ENCODE measurements at places on chromosomes 12 and 14. TPM values are rescaled to one million over a fixed set of nuclear protein-coding genes. Genes with fewer than 3 reads are reported as not detected.

The LIN7A gene
- total RNA-seq, result not detected

The ALG10B gene
- total RNA-seq, result 13.5 TPM

The OR4E2 gene
- not detected for total RNA-seq

The SERPINA4 gene
- not detected for total RNA-seq

The JAG2 gene
- 1.5 TPM for total RNA-seq

The IAPP gene
- total RNA-seq, result not detected

The PRKD1 gene
- total RNA-seq, result not detected

DNA sequence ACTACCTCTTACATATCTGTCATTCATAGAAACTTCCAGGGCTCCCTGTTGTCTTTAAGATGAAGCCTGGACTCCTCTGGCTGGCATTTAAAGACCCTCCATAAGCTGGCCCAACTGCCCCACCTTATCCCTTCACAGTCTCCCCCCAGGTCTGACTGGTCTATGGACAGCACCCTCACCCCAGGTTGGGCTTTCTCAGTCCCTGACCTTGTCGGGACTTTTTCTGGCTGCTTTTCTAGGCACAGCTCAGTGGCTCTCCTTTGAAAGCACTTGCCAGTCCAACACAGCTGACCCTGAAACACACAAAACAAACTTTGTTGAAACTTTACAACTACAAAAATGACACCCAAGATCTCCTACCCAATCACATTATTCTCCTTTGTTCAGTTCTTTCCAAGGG is 13.9 kb upstream of the MYH7 start:
- DNase-seq, result no peak

GRCh38 chr14:51210594-51210993 is 29.5 kb upstream of the TMX1 start:
- DNase-seq, result no peak

DNA sequence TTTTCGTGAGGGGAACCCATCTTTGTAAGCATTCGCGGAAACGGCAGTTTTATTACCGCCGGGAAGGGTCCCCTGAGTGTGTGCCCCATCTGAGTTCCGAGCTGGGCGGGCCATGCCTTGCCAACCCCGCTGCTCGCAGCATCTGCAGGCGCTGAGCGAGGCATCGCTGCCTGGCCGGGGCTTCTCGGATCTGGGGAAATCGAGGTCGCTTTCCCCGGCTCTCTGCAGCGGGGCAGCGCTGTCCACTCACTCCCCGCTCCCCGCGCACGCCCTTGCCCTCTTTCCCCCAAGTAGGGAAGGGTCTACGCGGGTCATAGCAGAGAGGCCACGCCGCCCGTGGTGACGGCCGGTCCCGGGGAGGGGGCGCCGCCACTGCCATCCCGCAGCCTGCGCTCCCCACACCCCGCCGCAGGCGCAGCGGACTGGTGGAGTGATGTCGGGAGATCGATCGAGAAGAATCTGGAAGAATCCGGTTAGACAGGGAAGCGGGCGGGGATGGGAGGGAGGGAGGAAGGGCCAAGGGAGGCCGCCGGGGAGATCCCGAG is 507 bp upstream of the FKBP4 start:
- DNase-seq, result no peak

DNA sequence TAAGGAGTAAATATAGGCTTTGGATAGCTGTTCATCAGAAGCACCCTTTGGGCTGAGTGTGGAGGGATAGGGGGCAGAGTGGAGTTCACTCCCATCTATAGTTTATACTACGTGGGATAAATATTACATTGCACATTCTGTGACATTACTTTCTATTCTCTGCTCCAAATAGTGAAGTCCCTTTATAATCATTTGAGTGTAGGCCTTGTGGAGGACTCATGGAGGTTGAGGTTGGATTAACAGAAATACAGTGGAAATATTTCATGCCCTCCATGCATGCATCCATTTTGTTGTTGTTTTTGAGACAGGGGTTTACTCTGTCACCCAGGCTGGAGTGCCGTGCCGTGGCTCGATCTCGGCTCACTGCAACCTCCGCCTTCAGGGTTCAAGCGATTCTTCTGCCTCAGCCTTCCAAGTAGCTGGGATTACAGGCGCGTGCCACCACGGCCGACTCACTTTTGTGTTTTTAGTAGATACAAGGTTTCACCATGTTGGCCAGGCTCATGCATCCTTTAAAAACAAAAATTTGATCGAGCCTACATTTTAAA is 1.4 kb downstream of the CHPT1 start:
- DNase-seq, result no peak

GRCh38 chr14:49362916-49363315 is 223.3 kb downstream of the RPS29 start:
- DNase-seq, result no peak

- DNase-seq, result no peak
Observed at GRCh38 chr12:51359851-51360250, 13.4 kb upstream of the CELA1 start.

DNA sequence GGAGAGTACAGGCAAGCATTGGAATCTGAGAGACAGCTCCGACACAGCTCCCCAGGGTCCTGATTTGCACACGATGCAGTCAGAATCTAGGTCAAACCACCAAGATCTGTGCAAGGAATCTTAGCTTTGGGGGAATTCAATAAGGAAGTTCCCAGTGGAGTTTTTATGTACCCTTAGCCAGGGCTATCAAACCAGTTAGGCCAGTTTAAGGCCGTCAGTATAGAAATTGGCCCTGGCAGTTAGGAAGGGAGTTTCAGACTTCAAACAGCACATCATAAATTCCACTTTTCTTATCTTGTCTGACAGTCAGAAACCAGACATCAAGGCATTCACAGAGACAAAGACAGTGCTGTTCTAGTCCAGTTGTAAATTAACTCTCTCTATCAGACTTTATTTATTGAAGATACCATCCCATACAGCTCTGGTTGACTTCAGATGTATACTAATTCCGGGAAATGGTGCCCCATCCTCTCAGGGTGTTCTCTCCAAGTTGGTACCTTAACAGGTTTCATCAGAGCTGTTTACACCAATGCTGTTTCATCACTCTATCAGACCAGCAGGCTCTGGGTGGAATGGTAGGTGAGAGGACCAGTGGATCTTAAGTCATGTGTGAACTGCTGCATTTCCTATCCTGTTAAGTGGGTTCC is 157.5 kb upstream of the ATF7IP start:
- no peak for DNase-seq

DNA sequence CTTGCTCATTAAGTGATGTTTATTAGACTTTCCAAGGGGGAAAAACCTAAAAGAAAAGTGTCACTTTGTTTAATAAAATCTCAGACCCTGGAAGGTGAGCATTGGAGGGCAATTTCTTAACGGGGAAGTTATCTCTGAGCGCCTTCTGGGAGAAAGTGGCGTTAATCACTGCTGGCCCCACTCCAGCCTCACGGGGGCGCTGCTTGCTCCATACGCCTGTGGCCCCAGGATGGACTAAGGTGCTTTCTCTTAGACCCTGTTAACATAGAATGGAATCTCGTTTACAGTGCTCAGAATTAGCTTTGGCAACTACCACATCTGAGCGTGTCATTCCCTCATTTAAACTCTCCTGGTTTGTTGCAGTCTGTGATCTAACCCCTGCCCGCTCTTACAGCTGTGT is 16.4 kb upstream of the PRIMA1 start:
- DNase-seq, result no peak

DNA sequence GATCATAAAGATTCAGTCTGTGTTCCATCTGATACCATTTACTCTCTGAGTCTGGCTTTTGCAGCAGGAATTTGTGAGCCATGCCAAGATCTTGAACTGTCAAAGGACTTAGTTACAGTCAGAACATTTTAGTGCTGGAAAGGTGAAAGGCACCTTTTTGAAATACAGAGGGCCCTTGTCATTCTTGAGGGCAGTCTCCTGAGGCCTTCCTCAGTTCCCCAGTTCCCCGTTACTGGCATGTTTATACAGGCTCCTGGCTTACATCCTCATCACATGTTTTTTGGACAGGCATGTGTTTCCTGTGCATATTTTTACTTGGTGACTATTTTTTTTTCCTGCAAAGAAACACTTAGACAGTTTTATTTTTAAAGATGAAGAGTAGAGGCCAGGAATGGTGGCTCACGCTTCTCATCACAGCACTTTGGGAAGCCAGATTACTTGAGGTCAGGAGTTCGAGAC is 21.0 kb downstream of the CFAP54 start:
- DNase-seq, result no peak

- no peak for DNase-seq
Observed at GRCh38 chr14:34062353-34062973, 111.6 kb upstream of the EGLN3 start.

GRCh38 chr14:22919601-22919921 is 612 bp upstream of the RBM23 start:
- no peak for DNase-seq

DNA sequence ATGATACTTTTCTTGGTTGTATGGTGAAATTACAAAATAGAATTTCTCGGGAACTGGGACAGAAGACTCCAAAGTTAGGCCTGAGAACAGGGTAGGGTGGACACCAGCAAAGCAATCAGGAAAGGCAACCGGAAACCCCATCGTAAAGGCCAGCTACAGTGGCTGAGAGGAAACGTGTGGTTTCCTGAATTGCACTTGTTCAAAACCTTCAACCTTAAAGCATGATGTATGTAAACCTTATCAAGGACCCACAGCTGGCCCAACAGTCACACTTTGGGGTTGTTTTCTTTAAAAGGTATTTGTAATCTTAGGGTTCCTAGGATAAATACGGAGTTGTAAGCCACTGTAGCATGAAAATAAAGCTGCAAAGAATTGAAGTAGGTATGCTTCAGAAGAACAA is 2.2 kb upstream of the PTGDR start:
- no peak for DNase-seq

- DNase-seq, result no peak
Observed at GRCh38 chr14:95141684-95142083, 15.6 kb downstream of the DICER1 start.

GRCh38 chr14:103029936-103030335 is 27.4 kb downstream of the CDC42BPB start:
- DNase-seq, result no peak

All from activated CD4-positive, alpha-beta T cell treated with anti-CD3 and anti-CD28 coated beads, Interleukin-2, amount 10 ng/mL, durations not matched to agents 7 days and 5 days (primary cell).